ENCODE measurements at places on chromosomes 4 and X. TPM values are rescaled to one million over a fixed set of nuclear protein-coding genes. Genes with fewer than 3 reads are reported as not detected.

HSD17B10 gene
- 105 TPM for total RNA-seq

DNA sequence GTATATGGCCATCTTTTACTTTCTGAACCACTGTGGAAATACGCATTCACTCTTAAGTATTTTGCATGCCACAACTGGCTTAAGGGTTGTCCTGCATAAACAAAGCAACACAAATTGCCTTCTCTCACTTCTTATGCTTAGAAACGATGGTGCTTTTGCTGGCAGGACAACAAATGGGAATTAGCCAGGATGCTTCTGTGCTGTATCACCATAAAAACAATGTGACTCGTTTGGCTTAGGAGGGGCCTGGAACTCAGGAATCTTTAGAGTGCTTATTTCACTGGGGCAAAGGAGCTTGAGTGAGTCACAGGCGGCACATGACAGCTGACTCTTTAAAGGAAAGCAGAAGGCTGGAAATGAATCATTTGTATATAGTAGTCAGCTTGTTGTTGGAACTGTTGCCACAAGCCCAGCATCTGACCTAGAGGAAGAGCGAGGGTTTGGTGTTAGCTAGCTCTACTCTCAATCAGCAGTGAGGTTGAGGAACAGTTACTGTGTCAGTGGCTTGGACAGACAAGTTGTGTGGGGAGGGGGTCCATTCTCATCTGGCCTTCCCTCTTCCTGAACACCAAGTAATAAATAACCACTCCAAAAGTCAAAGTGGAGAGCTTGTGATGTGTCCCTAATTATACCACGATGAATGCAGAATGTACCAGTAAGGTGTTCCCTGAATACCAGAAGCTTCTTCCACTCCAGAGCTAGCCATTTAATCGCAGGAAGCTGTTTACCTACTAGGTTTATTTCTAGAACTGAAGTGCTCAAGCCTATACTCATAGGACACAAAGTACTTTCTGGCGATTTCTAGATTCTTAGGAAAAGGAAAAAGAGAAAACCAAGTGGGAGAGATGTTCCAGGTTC lies 293.1 kb downstream of the CAMK2D start:
- peaks cover 30% of the 10 kb centered on the region for H3K36me3 ChIP-seq
- no peak overlapping the region for H3K27ac ChIP-seq
- peak; percentile 7 for DNase-seq

LRPAP1 gene
- 69.1 TPM for total RNA-seq

- peak overlapping the region; percentile 94 for H3K27ac ChIP-seq
- no peak for DNase-seq
- peaks cover 38% of the 10 kb centered on the region for H3K36me3 ChIP-seq
- H3K27me3 ChIP-seq = no peaks in the 10 kb centered on the region
Observed at GRCh38 chrX:153927672-153927921, 1.5 kb upstream of the ARHGAP4 start.

CPZ gene
- total RNA-seq = not detected

DNA sequence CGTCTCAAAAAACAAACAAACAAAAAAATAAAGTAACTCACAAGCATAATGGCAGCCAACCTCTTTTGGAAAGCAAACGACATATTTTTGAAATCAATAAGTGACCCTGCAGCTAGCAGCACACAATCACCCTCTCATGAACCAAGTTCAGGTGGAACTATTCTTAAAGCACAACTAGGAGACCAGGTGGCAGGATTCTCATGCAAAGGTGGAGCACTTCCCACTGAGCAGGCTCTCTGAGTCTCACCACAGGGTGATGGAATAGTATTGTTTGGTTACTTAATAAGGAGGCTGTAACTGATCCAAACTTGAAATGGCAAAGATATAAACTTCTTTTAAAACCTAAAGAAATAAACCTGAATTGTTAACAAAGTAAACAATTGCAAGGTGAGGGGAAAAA lies 1293.1 kb downstream of the PCDH19 start:
- no peaks in the 10 kb centered on the region for H3K36me3 ChIP-seq
- no peak for DNase-seq
- no peaks in the 10 kb centered on the region for H3K4me1 ChIP-seq
- no peak overlapping the region for H3K27ac ChIP-seq
- no peaks in the 10 kb centered on the region for H3K27me3 ChIP-seq
- no peak overlapping the region for H3K4me3 ChIP-seq

- H3K36me3 ChIP-seq = no peaks in the 10 kb centered on the region
- H3K27ac ChIP-seq = peak overlapping the region; percentile 98
- H3K4me3 ChIP-seq = peak overlapping the region; percentile 74
- peak; percentile 41 for DNase-seq
- no peaks in the 10 kb centered on the region for H3K27me3 ChIP-seq
Observed at GRCh38 chrX:44344687-44345086, 1.2 kb upstream of the EFHC2 start.

GRCh38 chrX:24294619-24295018 lies 19.2 kb downstream of the SUPT20HL2 start:
- H3K4me1 ChIP-seq = no peaks in the 10 kb centered on the region
- H3K4me3 ChIP-seq = no peak overlapping the region
- H3K36me3 ChIP-seq = no peaks in the 10 kb centered on the region
- peak; percentile 49 for DNase-seq

DNA sequence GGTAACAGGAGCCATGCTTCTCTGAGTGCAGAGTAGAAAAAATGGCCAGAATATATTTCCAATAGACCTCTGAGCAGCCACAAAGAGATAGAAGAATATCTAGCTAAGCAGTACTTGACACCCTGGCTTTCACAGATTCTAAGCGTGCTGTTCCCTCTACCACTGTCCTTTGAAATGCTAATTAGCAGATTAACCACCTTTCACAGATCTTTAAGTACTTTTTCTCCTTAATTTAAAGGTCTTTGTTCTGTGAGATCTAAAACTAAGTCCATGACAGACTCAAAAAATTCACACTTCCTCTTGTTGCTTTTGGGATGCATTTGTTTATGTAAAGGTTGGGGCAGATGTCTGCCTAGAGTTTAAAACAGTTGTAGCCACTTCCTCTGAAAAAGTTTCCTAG lies 28.3 kb upstream of the MAGEC2 start:
- no peak overlapping the region for H3K4me3 ChIP-seq
- H3K27ac ChIP-seq = no peak overlapping the region
- H3K4me1 ChIP-seq = no peaks in the 10 kb centered on the region

AVPR2 gene
- not detected for total RNA-seq

CTAG1A gene
- not detected for total RNA-seq

DNA sequence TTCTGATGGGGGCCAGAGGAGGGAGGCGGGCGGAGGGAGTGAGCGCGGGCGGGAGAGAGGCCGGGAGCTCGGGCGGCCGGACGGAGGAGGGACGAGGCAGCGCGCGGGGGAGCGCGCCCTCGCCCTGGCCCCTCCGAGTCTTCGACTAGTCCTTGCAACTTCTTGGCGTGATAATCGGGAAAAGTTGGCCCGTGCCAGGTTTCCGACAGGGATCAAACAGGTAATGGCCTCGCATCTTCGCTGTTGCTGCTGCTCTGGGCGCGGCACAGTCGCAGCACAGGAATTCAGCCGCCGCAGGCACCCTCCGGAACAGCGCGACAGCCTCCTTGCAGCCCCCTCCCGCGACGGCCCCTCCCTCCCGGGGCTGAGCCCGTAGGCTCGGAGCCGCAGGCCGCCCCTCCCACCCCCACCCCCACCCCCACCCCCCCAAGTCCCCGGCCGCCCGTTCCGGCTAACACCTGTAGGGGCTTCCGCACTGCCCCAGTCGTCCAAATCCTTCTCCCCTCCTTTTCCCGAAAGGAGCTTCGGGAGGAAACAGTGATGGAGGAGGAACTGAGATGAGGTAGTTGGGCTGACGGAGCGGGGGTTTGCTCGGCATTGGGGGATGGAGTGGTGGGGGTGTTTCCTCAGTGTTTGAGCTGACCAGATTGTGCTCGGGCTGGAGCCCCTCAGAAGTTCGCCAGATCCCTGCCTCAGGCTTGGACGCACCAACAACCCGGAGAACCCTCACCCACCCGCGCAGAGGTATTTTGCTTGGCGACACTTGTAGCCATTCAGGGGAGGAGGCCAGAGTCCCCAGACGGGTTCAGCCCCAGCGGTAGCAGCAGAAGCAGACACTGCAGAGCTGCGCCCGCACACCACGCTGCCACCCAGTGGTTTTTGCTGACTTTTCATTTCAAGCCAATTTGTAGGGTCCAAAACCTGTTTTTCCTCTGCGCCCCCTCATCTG lies at the start of gene FGF13:
TSS of gene FGF13 (minus strand) at position 319 of the 949 bp plus-strand sequence. CDS start 714 bp downstream, outside the sequence.
- no peak for DNase-seq
- no peak within 1 kb of the TSS for H3K4me3 ChIP-seq
- H3K27me3 ChIP-seq = peaks cover 38% of the 10 kb centered on the region
- H3K36me3 ChIP-seq = no peaks in the 10 kb centered on the region
- no peaks in the 10 kb centered on the region for H3K4me1 ChIP-seq

- DNase-seq = no peak
- peaks cover 13% of the 10 kb centered on the region for H3K27me3 ChIP-seq
- no peaks in the 10 kb centered on the region for H3K4me1 ChIP-seq
Observed at GRCh38 chr4:8274765-8275547, 5.4 kb downstream of the HTRA3 start.

DNA sequence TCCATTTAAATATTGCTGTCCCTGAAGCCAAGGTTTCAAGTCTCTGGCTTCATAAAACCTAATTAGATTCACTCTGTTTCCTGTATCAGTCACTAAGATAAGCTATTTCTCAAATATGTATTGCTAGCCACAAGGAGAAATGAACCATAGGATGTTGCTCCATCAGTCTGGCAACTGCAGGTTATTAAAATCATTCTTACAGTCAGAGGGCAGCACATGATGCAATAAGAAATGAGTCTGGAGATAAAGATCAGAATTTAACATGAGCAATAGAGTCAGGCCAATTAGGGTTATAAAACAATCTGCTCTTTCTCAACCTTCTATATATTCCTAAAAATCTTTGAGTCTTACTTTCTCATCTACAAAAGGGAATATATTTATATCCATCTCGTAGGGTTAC lies 7.2 kb downstream of the PRKG2 start:
- H3K4me3 ChIP-seq = no peak overlapping the region
- no peak for DNase-seq
- no peaks in the 10 kb centered on the region for H3K36me3 ChIP-seq
- H3K27ac ChIP-seq = no peak overlapping the region
